Caco-2 (cell line): ENCODE measurements at places on chromosomes 2 and 18.
A peak's percentile ranks its signal among the peaks of the same experiment; 100 is the strongest.

- no peak for DNase-seq
Observed at GRCh38 chr2:219621935-219622334, 5.5 kb upstream of the SLC4A3 start.

- DNase-seq: no peak
Observed at GRCh38 chr18:75879196-75879595, 451.7 kb upstream of the SMIM21 start.

GRCh38 chr2:139034064-139034463, 253.9 kb upstream of the NXPH2 start:
- DNase-seq: no peak

GRCh38 chr2:64779117-64779690, 125.5 kb upstream of the SERTAD2 start:
- no peak for DNase-seq

DNA sequence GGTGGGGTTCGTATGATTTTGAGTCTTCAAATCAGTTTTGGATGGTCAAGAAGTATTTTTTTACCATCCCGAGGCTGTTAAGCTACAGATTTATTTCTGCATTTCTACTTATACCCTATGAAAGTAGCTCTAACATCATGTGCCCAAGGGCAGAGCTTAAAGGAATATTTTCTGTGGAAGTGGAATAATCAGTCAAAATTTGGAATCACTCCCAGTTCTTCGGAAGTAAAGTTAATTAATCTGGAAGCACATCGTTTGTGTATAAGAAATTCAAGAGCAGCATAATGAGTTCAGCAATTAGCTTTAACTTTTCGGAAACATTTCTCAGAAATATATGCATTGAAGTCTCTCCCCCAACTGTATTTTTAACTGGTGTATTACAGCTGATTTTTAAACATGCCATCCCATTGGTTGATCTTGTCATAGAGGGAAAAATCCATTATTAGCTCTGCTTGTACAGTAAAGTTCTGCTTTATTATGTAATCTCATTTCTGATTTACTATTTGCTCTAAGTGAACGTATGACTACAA, 510.1 kb downstream of the DCC start:
- no peak for DNase-seq

- DNase-seq: no peak
Observed at GRCh38 chr18:3380384-3380961, 69.5 kb upstream of the TGIF1 start.

DNA sequence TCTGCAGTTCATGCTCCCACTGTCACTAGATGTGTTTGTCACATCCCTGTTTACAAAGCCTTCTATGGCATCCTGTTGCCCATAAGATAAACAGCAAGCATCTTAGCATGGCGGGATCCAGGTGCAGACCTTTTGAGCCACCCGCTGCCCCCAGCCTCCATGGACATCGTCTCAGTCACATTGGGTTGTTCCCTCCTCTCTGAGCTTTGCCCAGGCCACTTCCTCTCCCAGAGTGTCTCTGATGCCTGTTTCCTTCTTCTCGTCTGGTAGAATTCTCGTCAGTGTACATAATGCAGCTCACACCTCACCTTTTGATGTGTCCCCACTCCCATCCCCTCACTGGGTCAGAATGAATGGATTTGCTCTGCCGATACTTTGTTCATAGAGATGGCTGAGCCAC, 239.0 kb upstream of the APCDD1 start:
- no peak for DNase-seq

GRCh38 chr2:189178726-189179569, 613 bp downstream of the COL5A2 start:
- DNase-seq: peak; percentile 54

DNA sequence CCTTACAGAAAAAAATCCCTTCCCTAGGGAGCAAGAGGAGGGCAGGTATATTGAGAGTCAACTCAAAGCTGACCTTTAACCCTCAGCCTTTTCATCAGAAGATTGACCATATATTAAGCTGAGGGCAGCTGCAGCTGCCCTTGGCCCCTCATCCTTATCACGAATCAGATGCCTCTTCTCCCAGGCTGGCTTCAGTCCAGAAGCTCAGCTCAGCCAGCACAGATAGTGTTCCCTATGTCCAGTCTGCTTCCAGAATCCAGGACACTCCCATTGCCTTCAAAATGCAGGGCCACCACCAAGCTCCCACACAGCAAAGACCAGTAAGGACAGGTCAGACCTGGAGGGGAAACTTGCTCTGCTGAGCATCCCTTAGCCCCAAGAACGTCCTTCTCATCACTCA, 146.1 kb downstream of the BCL11A start:
- DNase-seq: no peak

DNA sequence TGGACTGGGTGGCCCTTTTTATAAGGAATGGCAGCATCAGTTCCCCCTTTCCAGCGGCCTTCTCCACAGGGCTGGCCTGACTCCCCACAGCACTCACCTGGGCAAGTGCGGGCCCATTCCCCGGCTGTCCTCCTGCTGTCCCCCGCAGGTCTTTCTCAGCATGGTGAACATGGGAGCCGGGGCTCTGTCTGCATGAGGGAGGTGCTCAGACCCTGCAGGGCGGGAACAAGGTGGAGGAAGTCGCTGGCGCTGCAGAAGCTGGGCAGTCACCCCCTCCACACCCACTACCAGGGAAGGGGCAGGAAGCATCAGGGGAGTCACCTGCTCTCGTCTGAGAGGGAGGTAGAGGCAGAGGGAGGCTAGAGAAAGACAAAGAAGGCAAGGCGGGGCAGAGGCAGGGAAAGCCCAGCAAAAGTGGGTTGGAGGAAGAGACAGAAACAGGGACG, 12.2 kb downstream of the HES6 start:
- no peak for DNase-seq

- no peak for DNase-seq
Observed at GRCh38 chr2:189613650-189614420, 33.2 kb upstream of the SLC40A1 start.

DNA sequence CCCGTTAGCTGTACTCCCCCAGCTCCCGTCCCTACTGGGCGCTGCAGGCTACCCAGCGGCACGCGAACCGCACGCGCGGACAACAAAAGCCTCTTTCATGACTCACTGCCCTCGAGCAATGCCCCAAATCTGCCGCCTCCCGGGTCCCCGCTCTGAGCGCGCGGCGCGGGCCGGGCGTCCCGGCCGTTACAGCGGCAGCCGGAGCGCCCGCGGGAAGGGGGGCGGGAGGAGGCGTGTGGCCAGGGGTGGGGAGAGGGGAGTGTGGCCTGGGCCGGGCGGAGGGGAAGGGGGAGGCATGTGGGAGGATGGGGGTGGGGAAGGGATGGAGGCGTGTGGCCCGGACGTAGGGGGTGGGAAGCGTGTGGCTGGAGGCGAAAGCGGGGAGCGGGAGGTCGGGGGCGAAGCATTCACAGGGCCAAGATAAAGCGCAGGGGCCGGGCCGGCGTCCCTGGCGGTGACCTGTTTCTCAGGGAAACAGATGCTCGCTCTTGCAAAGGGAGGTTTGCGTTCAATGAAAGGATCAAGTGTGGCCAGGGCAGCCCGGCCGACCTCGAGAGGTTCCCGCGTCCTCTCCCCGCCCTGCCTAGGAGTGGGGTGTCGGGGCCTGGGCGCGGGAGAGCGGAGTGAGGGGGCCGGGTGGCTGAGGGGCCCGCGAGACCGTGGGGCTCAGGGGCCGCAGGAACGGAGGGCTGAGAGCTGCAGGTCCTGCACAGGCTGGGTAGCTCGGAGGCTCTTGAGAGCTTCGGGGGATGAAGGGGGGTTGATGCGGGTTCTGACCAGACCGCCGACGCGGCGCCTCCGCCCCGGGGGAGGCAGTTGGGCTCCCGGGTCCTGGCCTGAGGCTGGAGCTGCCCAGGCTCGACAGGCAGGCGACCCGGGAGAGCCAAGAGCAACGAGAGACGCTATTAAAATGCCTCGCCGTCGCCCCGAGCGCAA, 3.5 kb upstream of the NEUROD1 start:
- no peak for DNase-seq

DNA sequence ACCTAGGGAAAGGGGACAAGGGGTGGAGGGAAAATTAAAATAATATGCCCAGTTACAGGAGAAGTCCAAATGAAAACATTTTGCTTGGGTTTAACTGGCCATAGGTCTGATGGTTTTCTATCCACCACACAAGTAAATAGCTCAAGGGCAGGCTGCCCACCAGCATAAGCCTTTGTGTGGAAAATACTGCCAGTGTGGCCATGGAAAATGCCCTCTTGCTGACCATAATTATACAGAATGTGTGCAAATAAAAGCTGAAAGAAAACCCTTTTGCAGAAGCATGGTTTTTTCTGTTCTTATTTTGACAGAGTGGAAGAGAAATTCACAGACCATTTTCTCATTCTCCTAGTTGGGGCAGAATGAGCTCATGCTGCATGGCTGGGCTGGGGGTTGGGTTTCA, 111.3 kb upstream of the SIX2 start:
- DNase-seq: no peak

GRCh38 chr2:143856978-143857377, 662.9 kb downstream of the ZEB2 start:
- DNase-seq: no peak

- DNase-seq: peak; percentile 53
Observed at GRCh38 chr2:164937864-164938401, 17.4 kb downstream of the SLC38A11 start.

GRCh38 chr18:24499814-24500213, 39.4 kb downstream of the HRH4 start:
- no peak for DNase-seq

- DNase-seq: no peak
Observed at GRCh38 chr2:138390316-138390945, 111.1 kb upstream of the SPOPL start.

DNA sequence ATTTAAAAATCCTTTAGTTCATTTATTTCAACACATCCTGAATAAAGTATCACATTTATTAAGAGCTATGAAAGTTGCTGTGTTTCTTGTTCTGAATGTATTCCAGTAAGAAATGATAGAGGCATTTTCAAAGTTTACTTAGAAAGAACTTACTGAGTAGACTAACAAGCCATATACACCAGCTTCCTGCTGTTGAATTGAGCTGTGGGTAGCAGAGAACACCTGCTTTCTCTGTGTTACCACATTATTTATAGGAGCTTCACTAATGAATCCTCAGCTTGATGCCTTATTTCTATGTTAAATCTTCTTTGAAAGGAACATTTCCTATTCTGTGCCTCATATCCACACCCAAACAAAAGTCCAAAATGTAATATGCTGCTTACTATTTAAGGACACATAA, 115.4 kb downstream of the CCDC141 start:
- DNase-seq: no peak

- DNase-seq: no peak
Observed at GRCh38 chr2:212842544-212843185, 304.1 kb upstream of the ERBB4 start.

DNA sequence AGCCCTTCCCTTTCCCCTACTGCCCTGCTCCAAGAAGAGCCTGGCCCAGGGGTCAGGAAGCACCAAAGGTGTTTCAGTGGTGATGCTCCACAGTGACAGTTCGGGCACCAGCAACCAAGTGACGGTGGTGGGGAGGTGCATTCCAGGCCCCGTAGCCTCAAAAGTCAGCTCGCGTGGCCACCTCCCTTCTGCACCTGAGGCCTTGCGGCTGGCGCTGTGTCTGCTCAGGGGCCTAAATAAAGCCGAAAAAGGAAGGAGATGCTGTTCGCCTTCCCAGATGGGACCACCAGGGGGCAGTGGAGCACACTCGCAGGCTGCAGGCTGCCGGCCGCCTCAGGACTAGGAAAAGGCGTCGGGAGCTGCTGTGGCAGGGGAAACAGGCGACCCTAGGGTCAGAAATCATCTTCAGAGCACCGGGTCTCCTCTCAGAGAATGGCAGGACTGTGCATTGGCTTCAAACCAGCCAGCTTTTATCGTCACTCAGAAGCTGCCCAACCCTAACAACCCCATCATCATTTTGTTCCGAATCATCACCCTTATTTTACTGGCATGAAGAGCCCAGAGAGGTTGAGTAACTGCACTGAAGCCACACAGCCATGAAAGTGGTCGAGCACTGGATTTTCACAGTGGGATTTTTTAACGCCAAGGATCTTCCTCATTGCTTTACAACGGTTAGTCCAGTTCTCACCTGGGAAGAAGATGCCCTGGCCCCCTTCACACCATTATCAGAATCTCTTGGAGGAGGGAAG, 213.0 kb upstream of the CELF4 start:
- peak; percentile 34 for DNase-seq

DNA sequence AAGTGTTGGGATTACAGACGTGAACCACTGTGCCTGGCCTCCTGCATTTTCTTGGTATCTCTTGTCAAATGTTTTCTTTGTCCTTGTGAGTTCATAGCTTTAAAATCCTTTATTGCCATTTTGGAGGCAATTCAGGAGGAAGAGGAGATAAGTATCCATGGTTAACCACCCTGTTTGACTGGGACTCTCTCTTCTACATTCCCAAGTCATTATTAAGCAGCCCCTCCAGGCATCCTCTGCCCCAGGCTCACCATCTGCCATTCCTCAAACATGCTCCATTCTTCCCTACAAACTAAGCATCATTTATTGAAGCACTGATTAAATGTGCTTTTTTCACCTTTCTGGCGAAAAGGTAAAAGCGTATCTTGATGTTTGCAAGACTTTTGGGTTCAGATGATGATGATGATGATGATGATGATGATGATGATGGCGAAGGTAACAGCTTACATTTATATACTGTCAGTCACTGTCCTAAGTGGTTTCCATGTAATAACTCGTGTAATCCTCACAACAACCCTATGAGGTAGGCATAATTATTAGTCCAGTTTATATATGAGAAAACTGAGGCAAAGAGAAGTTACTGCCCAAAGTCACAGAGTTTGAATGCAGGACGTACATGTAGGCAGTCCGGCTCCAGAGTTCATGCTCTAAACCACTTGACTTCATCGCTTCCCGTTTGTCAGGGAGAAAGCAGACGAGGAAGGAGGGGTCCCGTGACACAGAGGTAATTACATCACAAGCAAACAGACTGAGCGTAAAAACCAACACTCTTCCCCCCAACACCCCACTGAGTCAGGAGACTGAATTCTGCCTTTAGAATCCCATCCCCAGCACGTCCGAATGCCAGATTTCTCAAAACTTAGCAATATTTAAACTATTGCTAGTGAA, 69.7 kb upstream of the ACKR3 start:
- DNase-seq: no peak

- no peak for DNase-seq
Observed at GRCh38 chr2:162197069-162197825, 45.2 kb upstream of the GCG start.

GRCh38 chr2:201260302-201260800, at the start of gene CASP8:
CASP8 (plus strand) TSS chr2:201260536; CDS start chr2:201266487, 5,951 bp downstream.
- no peak for DNase-seq

DNA sequence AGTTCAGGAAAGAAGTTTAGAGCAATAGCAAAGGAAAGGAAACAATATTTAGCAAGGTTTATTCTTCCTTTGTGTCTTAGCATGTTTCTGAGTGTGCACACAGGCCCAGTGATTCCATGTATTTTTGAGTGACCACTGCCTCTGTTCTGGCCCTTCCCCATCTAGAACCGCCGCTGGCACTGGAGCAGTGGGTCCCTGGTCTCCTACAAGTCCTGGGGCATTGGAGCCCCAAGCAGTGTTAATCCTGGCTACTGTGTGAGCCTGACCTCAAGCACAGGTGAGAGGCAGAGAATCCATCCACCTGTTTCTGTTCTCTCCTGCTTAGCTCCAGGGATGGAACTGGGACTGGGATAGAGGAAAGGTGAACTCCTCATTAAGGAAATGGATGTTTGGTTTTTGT, 2.4 kb downstream of the REG1A start:
- DNase-seq: no peak
